MG63 (cell line): ENCODE measurements at places on chromosomes 3 and 15.

GRCh38 chr15:67840749-67841512, 1.1 kb upstream of the RNU6-1 start:
- peak; percentile 27 for DNase-seq

DNA sequence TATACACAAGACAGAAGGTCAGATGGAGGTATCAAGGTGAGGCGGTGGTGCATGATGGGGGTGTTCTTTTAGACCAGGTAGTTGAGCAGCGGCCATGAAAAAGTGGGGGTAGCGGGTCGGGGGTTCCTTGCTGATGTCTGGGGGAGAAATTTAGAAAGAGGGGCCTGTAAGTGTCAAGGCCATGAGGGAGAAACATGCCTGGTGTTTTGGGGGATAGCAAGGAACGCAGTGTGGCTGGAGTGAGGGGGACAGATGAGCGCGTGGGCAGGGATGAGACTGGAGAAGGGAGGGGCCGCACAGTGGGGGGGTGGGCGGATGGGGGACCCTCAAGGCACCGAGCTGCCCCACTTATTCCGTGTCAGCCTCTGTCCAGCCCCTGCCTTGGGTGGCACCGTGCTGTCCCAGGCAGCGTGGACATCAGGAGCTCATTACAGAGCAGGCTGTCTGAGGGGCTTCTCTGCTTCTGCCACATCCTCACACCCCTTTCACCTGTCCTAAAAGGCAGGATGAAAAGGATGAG, 143.3 kb downstream of the SMAD6 start:
- no peak for DNase-seq

DNA sequence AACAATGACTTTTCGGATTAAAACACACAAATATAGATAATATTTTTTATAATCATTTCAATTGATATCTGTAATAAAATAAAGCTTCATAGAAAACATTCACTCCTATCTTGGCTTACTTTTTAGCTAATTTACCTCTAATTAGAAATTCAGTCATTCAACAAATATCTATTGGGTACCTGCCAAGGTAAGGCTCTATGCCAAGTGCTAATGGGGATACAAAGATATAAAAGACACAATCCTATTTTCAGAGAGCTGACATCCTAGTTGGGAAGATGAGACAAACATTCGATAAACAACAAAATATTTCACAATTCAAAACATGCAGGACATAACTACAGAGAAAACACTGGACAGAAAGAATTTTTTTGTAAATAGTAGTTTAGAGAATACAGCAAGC, 63.3 kb downstream of the ULK4 start:
- DNase-seq = no peak

DNA sequence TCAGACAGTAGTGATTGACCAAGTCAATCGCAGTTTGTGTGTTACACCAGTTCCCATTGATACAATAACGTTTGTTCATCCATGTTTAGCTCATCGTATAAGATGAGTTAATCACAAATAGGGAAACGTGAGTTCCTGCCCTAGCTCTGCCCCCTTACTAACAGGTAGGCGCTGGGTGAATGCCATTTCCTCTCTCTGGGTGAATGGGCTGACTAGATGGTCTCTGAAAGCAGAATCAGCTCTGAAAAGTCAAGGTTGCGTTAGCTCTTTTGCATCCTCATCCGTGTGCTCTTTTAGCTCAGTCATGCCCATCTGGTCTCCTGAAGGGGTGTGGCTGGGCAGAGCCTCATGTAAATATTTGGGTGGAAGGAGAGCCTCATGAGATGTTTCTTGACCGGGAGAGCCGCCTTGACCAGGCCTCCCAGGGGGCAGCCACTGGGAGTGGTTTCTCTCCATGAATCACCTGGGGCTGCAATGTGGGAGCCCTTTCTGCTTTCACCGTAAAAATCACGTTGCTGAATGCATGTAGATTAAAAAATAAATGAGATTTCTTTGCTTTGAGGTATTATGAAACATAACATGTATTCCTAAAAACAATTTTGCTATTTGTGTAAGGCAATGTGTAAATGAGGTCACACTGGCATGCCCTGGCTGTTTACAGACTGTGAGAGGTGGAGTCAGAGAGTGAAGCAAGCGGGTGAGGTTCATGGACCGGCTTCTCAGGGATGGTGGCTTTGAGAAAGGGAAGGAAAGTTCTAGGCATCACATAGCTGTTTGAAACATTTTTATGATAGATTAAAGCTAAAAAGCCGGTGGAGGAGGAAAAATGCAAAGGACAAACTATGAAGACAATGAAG, 108.4 kb upstream of the RASGRP1 start:
- DNase-seq = no peak

DNA sequence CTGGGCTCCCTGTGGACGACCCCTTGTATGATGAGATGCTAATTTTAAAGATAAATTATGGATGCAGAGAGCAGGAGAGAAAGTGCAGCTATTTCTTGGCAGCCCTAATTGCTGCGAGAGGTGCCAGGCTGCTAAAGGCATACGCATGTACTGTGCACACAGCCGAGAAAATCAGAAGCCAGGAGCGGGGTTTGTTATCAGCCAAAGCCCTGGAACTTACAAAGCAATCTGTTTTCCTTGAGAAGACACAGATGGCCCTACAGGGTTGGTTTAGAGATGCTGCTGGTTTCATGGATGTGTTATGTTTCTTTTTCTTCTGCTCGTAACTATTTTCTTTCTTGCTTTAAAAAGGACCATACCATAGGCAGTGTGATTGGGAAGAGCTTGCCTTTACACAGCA, 11.7 kb upstream of the CCK start:
- no peak for DNase-seq

GRCh38 chr3:16609927-16610580, 4.8 kb upstream of the DAZL start:
- no peak for DNase-seq

- DNase-seq = no peak
Observed at GRCh38 chr3:147640781-147641180, 231.6 kb downstream of the ZIC1 start.

- no peak for DNase-seq
Observed at GRCh38 chr3:122310361-122310760, 14.7 kb upstream of the CSTA start.

GRCh38 chr15:80695911-80696661, 976 bp downstream of the ABHD17C start:
- DNase-seq = peak; percentile 54

GRCh38 chr3:183529185-183529584, 26.3 kb downstream of the KLHL6 start:
- peak; percentile 42 for DNase-seq

DNA sequence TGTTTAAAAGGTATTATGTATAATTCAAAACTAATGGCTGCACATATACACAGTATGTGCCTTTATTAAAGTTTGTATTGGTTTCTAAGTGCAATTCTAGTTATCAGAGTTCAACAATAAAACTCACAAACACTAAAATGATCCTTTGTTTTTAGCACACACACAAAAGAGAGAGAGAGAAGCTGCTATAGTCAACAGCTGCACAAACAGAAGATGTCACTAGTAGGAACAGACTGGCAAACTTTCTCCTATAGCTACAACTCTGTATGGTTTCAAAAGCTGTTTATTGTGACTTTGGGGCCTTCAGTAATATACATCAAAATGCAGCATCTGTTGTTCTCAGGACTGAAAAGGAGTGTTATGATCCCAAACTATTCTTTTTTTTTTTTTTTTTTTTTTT, 6.1 kb downstream of the SECISBP2L start:
- DNase-seq = no peak

DNA sequence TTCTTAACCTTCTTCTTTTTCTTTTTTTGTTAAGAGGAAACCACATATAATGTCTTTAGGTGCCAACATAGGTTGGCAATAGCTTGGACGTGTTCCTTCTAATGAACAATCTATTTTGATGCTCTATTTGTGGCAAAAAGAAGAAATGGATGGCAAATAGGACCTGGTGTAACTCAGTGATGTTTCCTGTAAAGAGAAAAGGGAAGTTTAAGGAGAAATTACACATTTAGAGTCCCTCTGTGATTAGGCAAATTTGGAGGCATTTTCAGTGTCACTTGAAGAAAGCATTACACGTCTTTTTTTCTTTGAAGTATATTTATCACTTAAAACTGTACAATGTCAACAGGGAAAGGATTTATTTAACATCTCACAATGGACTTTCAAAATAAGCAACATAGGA, 327.1 kb downstream of the ZIC1 start:
- DNase-seq = no peak

DNA sequence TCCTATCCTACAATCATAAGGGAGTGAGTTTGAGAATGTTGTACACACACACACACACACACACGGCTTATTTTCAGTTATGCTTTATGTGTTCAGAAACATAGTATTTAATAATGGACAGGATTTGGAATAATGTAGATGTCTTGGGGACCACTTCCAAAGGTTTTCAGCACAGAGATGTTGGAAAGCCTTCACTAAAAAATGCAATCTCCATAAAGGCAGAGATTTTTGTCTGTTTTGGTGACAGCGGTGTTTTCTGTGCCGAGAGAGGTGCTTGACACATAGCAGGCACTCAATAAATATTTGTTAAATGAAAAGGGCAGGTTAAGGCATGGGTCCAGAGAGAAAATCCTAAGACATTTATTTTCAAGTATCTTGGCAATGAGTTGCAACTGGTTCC, 428.2 kb upstream of the RGMA start:
- DNase-seq = no peak

- no peak for DNase-seq
Observed at GRCh38 chr15:99359769-99360168, 108.5 kb downstream of the LRRC28 start.

GRCh38 chr3:10738688-10739372, 77.2 kb upstream of the SLC6A11 start:
- peak; percentile 43 for DNase-seq

GRCh38 chr3:151933234-151933853, 59.9 kb downstream of the SUCNR1 start:
- no peak for DNase-seq

DNA sequence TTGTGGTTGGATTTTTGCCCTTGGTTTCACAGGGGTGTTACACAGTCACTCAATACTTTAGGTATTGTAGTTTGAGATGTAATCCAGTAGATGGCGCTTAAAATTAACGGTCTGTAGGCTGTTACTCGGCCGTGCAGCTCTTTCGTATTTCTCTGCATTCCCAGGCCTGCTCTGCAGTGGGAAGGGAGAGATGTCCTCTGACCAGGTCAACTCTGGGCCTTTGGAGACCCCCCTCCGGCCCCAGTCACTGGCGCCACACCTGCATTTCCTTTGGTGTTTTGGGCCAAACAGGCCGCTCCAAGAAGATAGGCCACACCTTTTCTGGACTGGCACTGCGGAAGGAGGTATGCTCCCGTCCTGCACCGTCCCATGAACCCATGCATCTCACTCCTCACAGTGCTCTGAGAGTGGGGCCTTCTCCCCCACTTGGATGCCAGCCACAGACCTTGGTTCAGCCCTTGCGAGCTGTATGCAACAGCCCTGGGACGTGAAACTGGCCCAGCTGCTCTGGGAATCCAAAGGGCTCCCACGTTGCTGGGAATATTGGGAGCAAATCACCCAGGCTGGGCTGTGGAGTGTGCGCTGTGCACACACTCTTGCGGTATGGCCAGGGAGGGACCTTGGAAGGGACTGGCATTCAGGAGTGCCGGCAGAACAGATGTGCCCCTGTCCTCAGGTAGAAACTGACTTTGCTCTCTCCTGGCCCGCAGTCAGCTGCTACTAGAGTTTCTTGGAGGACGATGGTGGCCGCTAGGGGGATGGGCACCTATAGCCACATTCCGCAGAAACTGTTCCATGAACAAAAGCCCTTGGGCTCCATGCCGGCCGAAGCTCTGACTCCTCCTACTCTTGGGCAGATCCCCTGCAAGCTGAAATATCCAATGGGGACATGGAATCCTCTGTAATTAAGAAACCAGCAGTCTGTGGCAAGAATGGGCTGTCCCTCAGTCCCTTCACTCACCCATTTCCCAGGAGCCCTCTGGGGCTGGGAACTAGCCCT, 410.5 kb upstream of the CADM2 start:
- DNase-seq = peak; percentile 32

DNA sequence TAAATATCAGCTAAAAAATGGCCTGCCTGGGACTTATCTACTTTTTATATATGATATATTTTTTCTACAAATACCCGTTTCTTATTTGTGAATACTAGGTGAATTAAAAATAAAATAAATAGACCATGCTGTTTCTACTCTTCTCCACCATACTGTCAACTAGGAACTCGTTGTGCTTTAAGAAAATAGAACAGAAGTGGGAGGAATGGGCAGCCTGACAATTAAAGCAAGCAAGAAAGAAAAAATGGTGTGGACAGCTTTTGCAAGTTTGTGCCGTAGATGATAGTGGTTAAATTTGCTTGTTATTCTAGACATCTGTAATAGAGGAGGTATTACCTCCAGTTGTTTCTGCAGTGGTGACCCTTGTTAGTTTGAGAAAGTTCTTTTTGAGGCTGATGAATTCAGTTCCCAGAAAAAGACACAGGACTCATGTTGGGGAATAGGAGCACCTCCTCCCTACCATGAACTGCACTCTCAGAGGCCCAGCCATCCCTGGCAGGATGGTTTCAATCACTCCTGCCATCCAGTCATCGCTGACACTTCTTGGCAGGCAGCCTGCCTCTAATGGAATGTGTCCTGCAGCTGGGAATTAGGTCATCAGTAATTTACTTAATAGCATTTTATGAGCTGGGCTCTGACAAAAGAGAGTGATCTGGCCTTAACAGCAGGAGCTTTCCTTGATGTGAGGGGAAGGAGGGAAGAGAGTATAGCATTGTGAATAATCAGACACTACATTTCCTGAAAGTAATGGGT, 105.0 kb upstream of the GAP43 start:
- peak; percentile 93 for DNase-seq
